ENCODE measurements at places on chromosomes 11 and 22. TPM values are rescaled to one million over a fixed set of nuclear protein-coding genes. Genes with fewer than 3 reads are reported as not detected.

SPON1 gene
- 76.8 TPM for total RNA-seq

GGTLC2 gene
- total RNA-seq = 6.5 TPM

ZDHHC5 gene
- 79.8 TPM for total RNA-seq

C1QTNF5 gene
- 47.6 TPM for total RNA-seq

RBMXL2 gene
- total RNA-seq = not detected

SCN2B gene
- total RNA-seq = 2.5 TPM

OSM gene
- total RNA-seq = 1.6 TPM

DNA sequence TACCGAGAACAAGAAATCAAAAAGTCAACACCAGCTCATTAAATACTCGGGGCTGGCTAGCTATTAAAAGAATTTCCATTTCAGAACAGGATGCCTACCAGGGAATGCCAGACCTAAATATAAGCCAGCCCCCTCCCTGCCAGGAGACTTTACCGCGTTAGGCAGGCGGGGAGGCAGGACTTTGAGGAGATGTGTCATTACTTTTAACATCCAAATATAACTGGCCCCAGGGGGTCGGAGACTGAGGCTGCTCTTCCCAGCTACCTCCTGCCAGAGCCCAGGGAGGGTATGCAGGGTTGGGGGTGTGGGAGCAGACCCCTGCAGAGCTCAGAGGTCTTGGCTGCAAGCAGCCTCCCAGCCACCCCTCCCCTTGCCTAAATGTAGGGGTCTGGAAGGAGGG is 183.5 kb downstream of the DSCAML1 start:
- DNase-seq = no peak
- H3K4me3 ChIP-seq = no peak overlapping the region
- H3K36me3 ChIP-seq = no peaks in the 10 kb centered on the region
- H3K27ac ChIP-seq = no peak overlapping the region

DNA sequence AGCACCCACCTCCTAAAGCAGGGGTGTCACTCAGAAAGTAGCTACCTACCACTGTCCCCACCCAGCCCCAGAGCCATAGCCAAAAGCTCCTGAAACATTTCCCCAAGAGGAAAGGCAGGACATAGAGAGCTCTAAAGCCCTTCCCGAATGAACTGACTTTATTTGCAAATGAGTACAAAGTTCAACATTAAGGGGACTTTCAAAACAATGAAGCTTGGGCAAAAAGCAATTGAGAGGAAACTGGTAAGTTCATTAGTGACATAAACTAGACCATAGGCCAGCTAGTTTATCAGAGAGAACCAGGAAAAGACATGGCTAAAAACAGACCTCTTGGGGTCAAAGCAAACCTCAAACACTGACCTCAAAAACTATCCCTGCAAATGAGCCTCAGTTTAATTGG is 72.7 kb downstream of the IGLL5 start:
- no peak overlapping the region for H3K4me3 ChIP-seq
- no peak for DNase-seq
- no peaks in the 10 kb centered on the region for H3K4me1 ChIP-seq
- H3K27me3 ChIP-seq = peaks cover 3% of the 10 kb centered on the region
- no peaks in the 10 kb centered on the region for H3K36me3 ChIP-seq

- H3K4me1 ChIP-seq = peaks cover 4% of the 10 kb centered on the region
- no peaks in the 10 kb centered on the region for H3K27me3 ChIP-seq
- no peak overlapping the region for H3K27ac ChIP-seq
- no peak for DNase-seq
- no peaks in the 10 kb centered on the region for H3K36me3 ChIP-seq
Measured at GRCh38 chr22:50721257-50721844, 16.7 kb upstream of the ACR start.

DNA sequence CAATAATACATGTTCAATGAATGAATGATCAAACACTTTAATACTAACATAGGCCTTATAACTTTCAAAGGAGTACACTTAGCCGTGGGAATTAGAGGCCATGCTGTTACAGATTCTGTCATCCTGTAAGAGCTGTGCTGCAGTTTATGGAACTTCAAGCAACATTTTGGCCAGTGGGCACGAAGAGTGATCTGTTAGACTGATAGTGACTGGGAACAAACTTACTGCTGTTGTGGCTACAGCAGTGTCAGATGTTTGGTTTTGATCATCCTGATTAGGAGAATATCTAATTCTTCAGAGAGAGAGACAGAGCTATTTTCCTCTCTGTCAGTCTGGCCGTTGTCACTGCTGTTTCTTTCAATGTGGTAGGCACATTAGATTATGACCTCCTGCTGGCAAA is 348.9 kb downstream of the NELL1 start:
- no peak overlapping the region for H3K4me3 ChIP-seq
- H3K4me1 ChIP-seq = no peaks in the 10 kb centered on the region
- no peaks in the 10 kb centered on the region for H3K36me3 ChIP-seq
- DNase-seq = no peak

GRCh38 chr11:128315933-128316332 is 271.4 kb downstream of the ETS1 start:
- H3K4me3 ChIP-seq = no peak overlapping the region
- H3K27me3 ChIP-seq = no peaks in the 10 kb centered on the region
- no peak overlapping the region for H3K27ac ChIP-seq

GRCh38 chr22:36233796-36234195 is 5.5 kb downstream of the APOL2 start:
- no peaks in the 10 kb centered on the region for H3K27me3 ChIP-seq
- no peak overlapping the region for H3K27ac ChIP-seq
- no peak for DNase-seq
- H3K4me1 ChIP-seq = peaks cover 48% of the 10 kb centered on the region
- no peak overlapping the region for H3K4me3 ChIP-seq

- H3K4me1 ChIP-seq = no peaks in the 10 kb centered on the region
- no peak overlapping the region for H3K4me3 ChIP-seq
- peaks cover 2% of the 10 kb centered on the region for H3K27me3 ChIP-seq
Measured at GRCh38 chr11:82771781-82772180, 38.1 kb upstream of the FAM181B start.

DNA sequence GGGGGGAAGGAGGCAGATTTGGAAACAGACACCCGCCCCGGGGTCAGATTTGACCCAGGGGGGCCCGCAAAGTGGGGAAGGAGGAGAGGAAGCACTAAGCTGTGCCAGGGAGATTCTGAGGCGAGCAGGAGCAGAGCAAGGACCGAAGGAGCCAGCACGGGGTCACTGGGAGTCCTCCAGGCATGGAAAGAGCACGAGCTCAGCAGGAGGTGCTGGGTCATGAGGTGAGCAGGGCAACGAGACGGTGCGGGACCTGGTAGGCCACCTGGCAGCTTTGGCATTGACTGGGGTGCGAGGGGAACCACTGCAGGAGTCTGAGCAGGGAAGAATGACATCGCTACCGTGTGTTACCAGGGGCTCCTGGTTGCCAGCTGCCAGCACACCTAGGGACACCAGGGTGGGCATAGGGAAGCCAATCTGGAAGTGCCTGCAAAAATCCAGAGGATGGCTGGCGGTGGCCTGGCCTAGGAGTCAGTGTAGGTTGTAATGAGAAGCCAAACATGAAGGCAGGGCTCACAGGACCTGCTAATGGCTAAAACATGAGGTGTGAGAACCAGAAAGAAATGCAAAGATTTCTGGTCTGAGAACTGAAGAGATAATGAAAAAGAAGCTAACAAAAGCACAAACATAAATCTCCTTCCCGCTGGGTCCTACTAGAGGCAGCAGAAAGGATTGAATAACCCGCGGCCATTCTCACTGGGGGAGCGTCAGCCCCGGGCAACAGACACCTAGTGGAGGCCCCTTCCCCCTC is 63.5 kb downstream of the MICAL3 start:
- no peak overlapping the region for H3K27ac ChIP-seq
- no peaks in the 10 kb centered on the region for H3K36me3 ChIP-seq
- peaks cover 8% of the 10 kb centered on the region for H3K4me1 ChIP-seq
- H3K27me3 ChIP-seq = no peaks in the 10 kb centered on the region
- DNase-seq = no peak

DNA sequence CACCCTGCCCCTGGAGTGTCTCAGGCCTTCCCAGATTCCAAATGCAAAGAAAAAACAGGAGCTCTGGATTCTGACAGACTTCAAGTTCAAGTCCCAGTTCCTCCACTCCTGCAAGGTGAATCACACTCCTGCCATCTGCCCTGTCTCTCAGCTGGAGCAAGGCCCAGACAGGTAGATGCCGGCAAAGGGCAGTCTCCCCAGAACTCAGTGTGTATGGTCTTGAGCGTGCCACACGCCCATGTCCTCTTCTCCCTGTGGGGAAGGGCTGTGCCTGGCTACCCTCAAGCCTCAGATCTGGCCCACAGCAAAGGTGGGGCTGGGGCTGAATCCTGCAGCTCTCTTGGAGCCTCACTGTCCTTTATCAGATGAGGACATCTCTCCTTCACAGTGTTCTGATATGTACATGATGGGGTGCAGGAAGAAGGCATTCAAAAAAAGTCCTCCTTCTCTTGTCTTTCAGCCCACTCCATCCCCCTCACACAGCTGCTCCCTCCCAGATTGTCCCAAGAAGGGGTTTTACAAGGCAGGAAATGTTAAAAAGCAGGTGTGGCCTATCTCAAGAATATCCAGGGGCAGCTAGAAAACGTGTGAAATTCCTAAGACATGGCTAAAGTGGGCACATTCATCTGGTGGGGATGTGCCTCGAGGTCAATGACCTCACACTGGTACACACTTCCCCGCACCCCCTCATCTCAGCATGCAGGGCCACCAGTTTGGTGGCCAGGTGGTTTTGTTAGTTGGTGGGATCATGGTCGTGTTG is 27.7 kb upstream of the ARFGAP3 start:
- H3K36me3 ChIP-seq = peaks cover 78% of the 10 kb centered on the region
- no peak overlapping the region for H3K27ac ChIP-seq
- H3K27me3 ChIP-seq = no peaks in the 10 kb centered on the region

GRCh38 chr11:10454878-10455631 is at the start of gene AMPD3:
AMPD3 (plus strand) TSS chr11:10455264; CDS start chr11:10461520, 6,256 bp downstream.
- peak within 1 kb of the TSS; percentile 68 for H3K27ac ChIP-seq
- peak within 1 kb of the TSS; percentile 46 for H3K4me3 ChIP-seq
- no peaks in the 10 kb centered on the region for H3K36me3 ChIP-seq
- H3K27me3 ChIP-seq = no peaks in the 10 kb centered on the region
- no peak for DNase-seq

GRCh38 chr11:34330653-34331052 is 27.2 kb downstream of the ABTB2 start:
- no peak overlapping the region for H3K4me3 ChIP-seq
- no peaks in the 10 kb centered on the region for H3K36me3 ChIP-seq
- H3K27ac ChIP-seq = no peak overlapping the region
- DNase-seq = no peak
- peaks cover 10% of the 10 kb centered on the region for H3K4me1 ChIP-seq

DNA sequence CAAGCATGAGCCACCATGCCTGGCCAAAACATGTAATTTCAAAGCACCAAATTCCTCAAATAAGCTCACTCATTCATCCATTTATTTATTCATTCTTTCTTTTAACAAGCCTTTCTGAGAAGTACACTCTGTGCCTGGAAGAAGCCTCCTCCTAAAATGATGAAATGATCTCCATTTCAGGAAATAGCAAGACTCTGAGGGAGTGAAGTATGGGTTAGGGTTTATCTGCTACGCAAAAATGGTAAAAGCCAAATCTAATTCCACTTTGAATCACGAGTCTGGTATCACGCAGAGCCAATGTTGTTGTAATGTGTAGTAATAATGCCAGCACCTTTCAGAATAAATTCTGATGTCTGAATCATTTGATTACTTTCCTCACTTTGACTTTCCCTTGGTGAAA is 1041.8 kb downstream of the LRRC4C start:
- no peak overlapping the region for H3K27ac ChIP-seq
- H3K27me3 ChIP-seq = no peaks in the 10 kb centered on the region
- H3K4me1 ChIP-seq = no peaks in the 10 kb centered on the region
- H3K4me3 ChIP-seq = no peak overlapping the region
- no peak for DNase-seq

DNA sequence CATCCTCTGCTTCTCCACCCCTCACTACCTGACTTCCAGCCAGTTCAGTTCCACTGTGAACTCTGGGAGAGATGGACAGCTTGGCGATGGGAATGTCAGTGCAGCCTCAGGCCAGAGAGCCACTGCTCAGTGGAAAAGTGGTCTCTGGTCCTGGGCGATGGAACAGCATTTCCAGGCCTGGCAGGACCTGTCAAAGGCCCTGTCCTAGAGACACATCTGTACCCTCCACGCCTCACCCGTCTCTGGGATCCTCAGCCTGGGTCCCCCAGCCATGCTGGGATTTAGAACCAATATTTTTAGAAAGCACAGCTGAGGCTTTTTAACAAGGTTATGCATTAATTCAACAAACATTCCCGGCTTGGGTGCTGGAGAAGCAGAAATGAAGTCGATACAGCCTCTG is 165.7 kb downstream of the MN1 start:
- DNase-seq = no peak
- no peak overlapping the region for H3K4me3 ChIP-seq
- H3K36me3 ChIP-seq = no peaks in the 10 kb centered on the region
- H3K27ac ChIP-seq = no peak overlapping the region
- peaks cover 6% of the 10 kb centered on the region for H3K27me3 ChIP-seq
- no peaks in the 10 kb centered on the region for H3K4me1 ChIP-seq

- DNase-seq = no peak
- no peaks in the 10 kb centered on the region for H3K4me1 ChIP-seq
- no peaks in the 10 kb centered on the region for H3K36me3 ChIP-seq
- H3K27ac ChIP-seq = no peak overlapping the region
Measured at GRCh38 chr11:79610139-79610538, 169.3 kb upstream of the TENM4 start.

DNA sequence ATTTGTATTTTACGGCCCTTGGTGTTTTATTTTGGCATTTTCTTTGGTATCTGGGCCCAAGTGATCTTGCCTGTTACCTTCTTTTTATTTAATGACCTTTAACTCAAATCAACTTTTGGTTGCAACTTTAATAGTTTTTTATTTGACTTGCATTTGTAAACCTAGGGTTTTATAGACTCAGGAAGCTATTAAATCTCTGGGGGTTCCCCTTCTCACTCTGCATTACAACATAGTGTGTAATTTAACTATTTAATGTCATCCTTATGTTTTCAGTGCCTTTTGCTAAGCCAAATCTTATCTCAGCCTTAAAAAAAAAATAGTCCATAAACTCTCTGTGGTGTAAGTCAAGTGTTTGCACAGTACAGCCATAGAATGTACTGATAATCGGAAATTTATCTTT is 3.4 kb downstream of the FJX1 start:
- no peaks in the 10 kb centered on the region for H3K36me3 ChIP-seq
- no peak overlapping the region for H3K27ac ChIP-seq
- DNase-seq = no peak
- H3K4me1 ChIP-seq = peaks cover 19% of the 10 kb centered on the region
- peaks cover 35% of the 10 kb centered on the region for H3K27me3 ChIP-seq
- no peak overlapping the region for H3K4me3 ChIP-seq

GRCh38 chr11:68818181-68818580 is 23.5 kb downstream of the CPT1A start:
- H3K36me3 ChIP-seq = peaks cover 21% of the 10 kb centered on the region
- H3K4me3 ChIP-seq = no peak overlapping the region
- DNase-seq = no peak
- H3K4me1 ChIP-seq = no peaks in the 10 kb centered on the region

All from upper lobe of right lung (tissue), 1 donor.